ENCODE measurements at places on chromosomes 2 and 18. TPM values are rescaled to one million over a fixed set of nuclear protein-coding genes. Genes with fewer than 3 reads are reported as not detected.

CCBE1 gene
- total RNA-seq, result not detected

UBXN2A gene
- total RNA-seq, result 14.4 TPM

FEV gene
- not detected for total RNA-seq

ALPG gene
- not detected for total RNA-seq

PCBP1 gene
- total RNA-seq, result 386 TPM

NOSTRIN gene
- total RNA-seq, result 0.55 TPM

COL5A2 gene
- total RNA-seq, result 2.1 TPM

HTR2B gene
- total RNA-seq, result not detected

LAMA1 gene
- total RNA-seq, result not detected

ARHGAP25 gene
- total RNA-seq, result 124 TPM

EPHA4 gene
- total RNA-seq, result 9.7 TPM

NCKAP5 gene
- not detected for total RNA-seq

PLB1 gene
- total RNA-seq, result 0.34 TPM

GREB1L gene
- not detected for total RNA-seq

FBLN7 gene
- 9.8 TPM for total RNA-seq

C2orf72 gene
- not detected for total RNA-seq

GALR1 gene
- not detected for total RNA-seq

TTC39C gene
- total RNA-seq, result 83.3 TPM

C2orf78 gene
- not detected for total RNA-seq

PRSS56 gene
- total RNA-seq, result not detected

AMER3 gene
- total RNA-seq, result not detected

TMEM163 gene
- not detected for total RNA-seq

STON1 gene
- 3.5 TPM for total RNA-seq

TGFA gene
- total RNA-seq, result 1.5 TPM

TP53I3 gene
- not detected for total RNA-seq

CRYGA gene
- total RNA-seq, result not detected

IL37 gene
- not detected for total RNA-seq

UGT1A8 gene
- total RNA-seq, result not detected

TSN gene
- 65.3 TPM for total RNA-seq

CASP10 gene
- 48.1 TPM for total RNA-seq

SCYGR4 gene
- total RNA-seq, result not detected

IL36RN gene
- not detected for total RNA-seq

VIT gene
- not detected for total RNA-seq

KCNE4 gene
- not detected for total RNA-seq

SERPINB13 gene
- total RNA-seq, result not detected

BMP10 gene
- not detected for total RNA-seq

VWA3B gene
- not detected for total RNA-seq

ALPI gene
- not detected for total RNA-seq

TRIM43 gene
- total RNA-seq, result not detected

VAMP5 gene
- total RNA-seq, result 24.7 TPM

RBM44 gene
- 1.0 TPM for total RNA-seq

FAM110C gene
- total RNA-seq, result 0.16 TPM

STK36 gene
- 22.5 TPM for total RNA-seq

TXNDC2 gene
- total RNA-seq, result not detected
